ENCODE measurements at places on chromosomes 6 and 20. TPM values are rescaled to one million over a fixed set of nuclear protein-coding genes. Genes with fewer than 3 reads are reported as not detected.

GRCh38 chr20:21244808-21245207, 58.3 kb upstream of the XRN2 start:
- no peak for DNase-seq

DNA sequence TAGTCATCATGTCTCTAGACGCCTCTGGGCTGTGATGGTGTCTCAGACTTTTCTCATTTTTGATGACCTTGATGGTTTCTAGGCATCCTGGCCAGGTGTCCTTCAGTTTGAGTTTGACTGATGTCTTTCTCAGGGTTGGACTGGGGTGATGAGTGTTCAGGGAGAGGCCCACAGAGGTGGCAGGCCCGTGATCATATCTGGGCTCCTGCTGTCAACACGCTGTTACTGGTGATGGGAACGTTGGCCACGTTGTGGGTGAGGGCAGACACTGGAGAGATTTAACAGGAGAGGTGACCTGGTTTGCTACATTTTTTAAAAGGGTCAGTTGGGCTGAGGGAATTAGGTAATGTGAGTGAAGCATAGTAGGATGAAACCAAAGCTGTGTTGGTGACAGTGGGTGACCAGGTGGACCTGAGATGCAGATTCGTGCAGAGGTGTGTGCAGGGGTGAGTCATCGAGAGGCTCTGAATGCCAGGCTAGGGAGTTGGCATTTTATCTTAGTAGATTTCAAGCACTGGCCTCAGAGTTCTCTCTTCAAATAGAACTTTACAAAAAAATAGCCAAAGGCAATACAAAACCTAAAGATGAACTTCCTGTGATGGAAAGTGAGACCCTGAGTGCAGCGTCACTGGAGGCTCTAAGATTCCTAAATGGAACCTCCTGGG, 174.1 kb downstream of the CDH26 start:
- no peak for DNase-seq

- DNase-seq: peak; percentile 22
Measured at GRCh38 chr6:8589941-8590729, 154.8 kb upstream of the SLC35B3 start.

GRCh38 chr6:135064586-135064985, 10.0 kb upstream of the HBS1L start:
- DNase-seq: no peak

GRCh38 chr20:37369846-37370245, 23.9 kb downstream of the SRC start:
- DNase-seq: no peak

- no peak for DNase-seq
Measured at GRCh38 chr20:23266530-23267398, 83.8 kb upstream of the NXT1 start.

- no peak for DNase-seq
Measured at GRCh38 chr20:53579266-53579580, 14.4 kb downstream of the ZNF217 start.

CABLES2 gene
- 11.1 TPM for polyA plus RNA-seq

PLCB4 gene
- 8.5 TPM for polyA plus RNA-seq
